ENCODE measurements at places on chromosomes 2 and 18. TPM values are rescaled to one million over a fixed set of nuclear protein-coding genes. Genes with fewer than 3 reads are reported as not detected.

The LAMA1 gene
- 0.18 TPM for total RNA-seq

The PIAS2 gene
- 52.9 TPM for total RNA-seq

The EMILIN2 gene
- total RNA-seq, result 9.5 TPM

The PLEKHH2 gene
- total RNA-seq, result 5.3 TPM

The EGR4 gene
- total RNA-seq, result not detected

DNA sequence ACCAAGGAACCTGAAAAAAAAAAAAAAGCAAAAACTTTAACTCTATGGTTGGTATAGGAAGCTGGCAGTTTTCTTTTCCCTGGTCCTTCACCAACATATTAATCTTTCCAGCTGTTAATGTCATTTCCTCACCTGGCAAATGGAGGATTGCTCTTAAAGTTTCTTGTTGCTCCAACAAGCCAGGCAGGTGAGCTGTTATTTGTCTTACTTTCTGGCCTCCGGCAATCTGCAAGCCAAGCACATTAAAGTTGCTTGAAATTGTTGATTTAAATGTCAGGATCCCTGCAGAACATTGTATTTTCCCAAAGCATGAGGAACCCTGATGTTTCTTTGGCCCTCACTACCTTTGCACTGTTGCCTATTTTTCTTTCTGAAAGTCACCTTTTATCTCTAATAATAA is 664.9 kb downstream of the METTL4 start:
- no peak overlapping the region for H3K4me3 ChIP-seq
- no peaks in the 10 kb centered on the region for H3K4me1 ChIP-seq
- no peaks in the 10 kb centered on the region for H3K36me3 ChIP-seq
- H3K27ac ChIP-seq, result no peak overlapping the region
- no peak for DNase-seq
- H3K27me3 ChIP-seq, result no peaks in the 10 kb centered on the region

GRCh38 chr2:84885111-84885510 is 4.2 kb upstream of the TRABD2A start:
- H3K27ac ChIP-seq, result no peak overlapping the region
- peaks cover 29% of the 10 kb centered on the region for H3K4me1 ChIP-seq
- H3K36me3 ChIP-seq, result no peaks in the 10 kb centered on the region
- peak; percentile 23 for DNase-seq
- H3K27me3 ChIP-seq, result peaks cover 20% of the 10 kb centered on the region

GRCh38 chr2:231648579-231649174 is 56.0 kb downstream of the TEX44 start:
- H3K4me1 ChIP-seq, result peaks cover 12% of the 10 kb centered on the region
- no peaks in the 10 kb centered on the region for H3K27me3 ChIP-seq
- H3K36me3 ChIP-seq, result no peaks in the 10 kb centered on the region
- no peak overlapping the region for H3K27ac ChIP-seq

- DNase-seq, result no peak
- H3K36me3 ChIP-seq, result no peaks in the 10 kb centered on the region
- H3K27me3 ChIP-seq, result no peaks in the 10 kb centered on the region
- peaks cover 7% of the 10 kb centered on the region for H3K4me1 ChIP-seq
Observed at GRCh38 chr2:106575955-106576354, 88.8 kb downstream of the CD8B2 start.

DNA sequence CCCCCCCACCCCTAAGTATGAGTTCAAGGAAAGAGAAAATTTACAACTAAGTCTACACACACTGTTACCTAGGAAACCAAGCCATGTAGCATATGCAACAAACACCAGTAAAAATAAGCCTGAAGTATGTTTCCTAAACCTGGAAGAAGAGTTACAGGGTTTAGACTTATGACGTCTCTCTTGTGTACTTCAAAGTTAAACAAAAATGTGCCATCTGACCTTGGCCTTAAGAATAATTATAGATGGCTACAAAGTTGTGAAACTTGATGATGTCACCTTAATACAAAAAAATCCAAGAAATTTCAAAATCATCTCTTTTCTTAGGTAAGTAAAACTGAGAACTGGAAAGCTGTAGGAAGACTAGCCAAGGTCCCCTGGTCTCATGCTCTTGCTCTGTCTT is 297.6 kb upstream of the NRXN1 start:
- no peaks in the 10 kb centered on the region for H3K36me3 ChIP-seq
- no peaks in the 10 kb centered on the region for H3K27me3 ChIP-seq
- H3K4me3 ChIP-seq, result no peak overlapping the region
- H3K4me1 ChIP-seq, result no peaks in the 10 kb centered on the region

DNA sequence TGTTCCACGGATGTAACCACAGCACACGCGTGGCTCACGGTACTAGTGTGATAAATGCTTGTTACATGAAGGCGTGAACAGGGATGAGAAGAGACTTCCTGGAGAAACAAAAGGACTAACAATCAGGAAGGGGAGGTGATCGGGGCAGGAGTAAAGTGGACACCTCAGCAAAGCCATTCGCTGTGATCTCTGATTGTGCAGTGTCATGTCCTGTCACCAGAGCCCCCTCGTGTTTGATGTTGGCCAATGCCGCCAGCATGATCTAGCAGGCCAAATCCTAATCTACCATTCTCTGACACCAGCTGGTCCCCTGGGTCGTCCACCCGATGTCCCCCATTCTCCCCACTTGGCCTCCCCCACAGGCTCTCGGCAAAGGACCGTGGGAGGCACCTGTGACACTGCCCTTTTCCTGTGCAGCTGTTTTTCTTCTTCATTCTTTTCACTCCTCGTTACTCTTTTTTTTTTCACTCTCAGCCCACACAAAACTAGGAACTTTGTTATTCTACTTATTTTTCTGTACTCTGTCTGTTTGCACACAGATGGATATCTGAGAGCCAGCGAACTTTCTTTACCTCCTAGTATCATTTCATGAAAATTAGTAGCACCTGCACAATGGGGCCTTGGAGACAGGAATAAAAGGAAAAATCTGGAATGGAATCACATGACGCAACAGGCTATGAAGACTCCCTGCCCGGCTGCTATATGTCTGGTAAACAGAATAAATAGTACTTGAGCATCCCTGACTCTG is 146.8 kb downstream of the TGIF1 start:
- DNase-seq, result peak; percentile 85
- H3K36me3 ChIP-seq, result no peaks in the 10 kb centered on the region
- H3K4me1 ChIP-seq, result peaks cover 51% of the 10 kb centered on the region
- H3K27me3 ChIP-seq, result no peaks in the 10 kb centered on the region
- H3K27ac ChIP-seq, result peak overlapping the region; percentile 98
- H3K4me3 ChIP-seq, result no peak overlapping the region

DNA sequence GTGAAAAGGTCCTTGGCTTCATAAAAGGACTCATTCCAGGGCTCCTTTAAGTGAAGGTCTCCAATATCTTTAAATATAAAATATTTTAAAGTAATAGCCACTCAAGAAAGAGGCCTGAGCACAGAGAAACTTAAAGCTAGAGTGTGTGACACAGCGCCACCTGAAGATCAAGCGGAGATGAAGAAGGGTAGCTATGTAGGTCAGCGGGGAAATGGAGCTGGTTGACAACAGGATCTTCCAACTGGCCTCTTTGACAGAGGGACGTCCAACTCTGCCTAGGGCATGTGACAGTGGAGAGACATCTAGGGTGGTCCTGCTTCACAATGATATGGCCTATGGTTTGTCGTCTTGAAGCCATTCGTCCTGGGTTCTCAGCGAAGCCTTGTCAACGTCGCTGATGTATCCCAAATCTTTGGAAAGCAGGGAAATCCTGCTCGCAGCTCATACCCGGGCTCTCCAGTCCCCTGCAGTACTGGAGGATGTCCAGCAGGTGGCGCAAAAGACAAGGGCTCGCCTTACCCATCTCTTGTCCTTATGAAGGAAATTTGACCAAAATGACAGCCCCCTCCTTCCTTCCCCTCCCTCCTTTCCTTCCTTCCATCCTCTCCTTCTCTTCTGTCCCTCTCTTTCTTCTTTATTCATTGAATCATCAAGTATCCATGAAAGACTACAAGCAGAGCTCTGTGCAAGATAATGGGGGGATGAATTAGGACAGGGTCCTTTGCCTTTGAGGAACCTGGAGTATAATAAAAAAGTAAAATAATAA is 59.6 kb downstream of the LONRF2 start:
- no peaks in the 10 kb centered on the region for H3K36me3 ChIP-seq
- no peak overlapping the region for H3K4me3 ChIP-seq
- H3K4me1 ChIP-seq, result peaks cover 10% of the 10 kb centered on the region
- H3K27ac ChIP-seq, result no peak overlapping the region

DNA sequence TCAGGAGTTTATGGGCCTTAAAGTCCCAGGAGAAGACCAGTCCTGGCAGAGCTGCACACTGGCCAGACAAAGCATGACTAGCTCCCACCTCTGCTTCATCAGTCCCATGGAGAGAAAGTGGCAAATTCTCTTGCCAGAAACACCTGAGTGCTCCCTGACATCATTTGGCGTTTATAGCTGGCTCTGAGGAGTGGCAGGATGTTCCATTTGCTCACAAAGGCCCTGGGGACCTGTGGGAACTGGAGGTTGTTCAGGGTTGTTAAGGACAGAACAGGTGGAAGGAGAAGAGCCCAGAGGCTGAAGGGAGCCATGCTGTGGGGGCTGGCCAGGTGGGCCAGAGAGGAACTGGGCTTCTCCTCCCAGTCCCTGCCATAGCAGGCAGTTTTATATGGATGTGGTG is 56.1 kb downstream of the RPL37A start:
- H3K4me3 ChIP-seq, result no peak overlapping the region
- no peak overlapping the region for H3K27ac ChIP-seq
- DNase-seq, result no peak
- no peaks in the 10 kb centered on the region for H3K36me3 ChIP-seq

DNA sequence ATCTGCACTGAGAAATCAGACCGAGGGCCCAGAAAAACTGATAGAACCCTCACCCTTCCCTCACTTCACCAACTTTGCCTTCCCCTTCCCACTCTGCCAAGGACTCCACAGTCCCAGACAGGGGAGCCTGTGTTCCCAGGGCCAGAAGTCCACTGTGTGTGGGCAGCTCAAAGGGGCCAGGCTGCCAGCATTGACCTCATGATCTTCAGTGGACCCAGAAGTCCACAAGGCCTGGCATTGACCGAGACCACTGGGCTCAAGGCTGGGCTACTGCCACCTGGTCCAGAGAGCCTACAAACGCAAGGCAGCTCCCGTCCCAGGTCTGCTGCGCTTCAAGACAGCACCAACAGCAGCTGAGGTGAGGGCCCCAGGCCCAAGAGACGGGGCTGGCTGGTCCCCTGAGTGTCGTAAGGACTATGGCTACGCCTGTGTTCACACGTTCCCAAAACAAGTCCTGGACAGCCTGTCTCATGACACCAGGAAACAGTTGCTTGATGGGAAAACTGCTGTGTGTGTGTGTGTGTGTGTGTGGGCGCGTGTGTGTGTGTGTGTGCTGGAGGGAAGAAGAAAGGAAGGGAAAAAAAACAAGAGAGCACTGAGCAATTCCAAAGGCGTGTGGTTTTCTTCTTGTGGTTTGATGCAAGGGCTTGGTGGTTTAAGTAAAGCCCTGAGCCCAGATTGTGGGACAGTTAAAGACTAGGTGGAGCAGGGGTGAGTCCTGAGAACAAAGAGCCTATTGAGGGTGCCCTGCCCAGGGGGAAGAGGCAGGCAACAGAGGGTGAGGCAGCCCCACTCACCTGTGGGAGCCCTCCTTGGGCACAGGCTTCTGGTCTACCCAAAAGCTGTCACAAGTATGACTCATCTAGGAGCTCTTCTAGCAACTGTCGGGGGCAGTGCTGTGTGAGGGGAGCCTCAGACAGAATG is 46.6 kb upstream of the ZBTB7C start:
- no peak overlapping the region for H3K4me3 ChIP-seq
- H3K4me1 ChIP-seq, result peaks cover 16% of the 10 kb centered on the region
- DNase-seq, result no peak
- H3K27me3 ChIP-seq, result no peaks in the 10 kb centered on the region

DNA sequence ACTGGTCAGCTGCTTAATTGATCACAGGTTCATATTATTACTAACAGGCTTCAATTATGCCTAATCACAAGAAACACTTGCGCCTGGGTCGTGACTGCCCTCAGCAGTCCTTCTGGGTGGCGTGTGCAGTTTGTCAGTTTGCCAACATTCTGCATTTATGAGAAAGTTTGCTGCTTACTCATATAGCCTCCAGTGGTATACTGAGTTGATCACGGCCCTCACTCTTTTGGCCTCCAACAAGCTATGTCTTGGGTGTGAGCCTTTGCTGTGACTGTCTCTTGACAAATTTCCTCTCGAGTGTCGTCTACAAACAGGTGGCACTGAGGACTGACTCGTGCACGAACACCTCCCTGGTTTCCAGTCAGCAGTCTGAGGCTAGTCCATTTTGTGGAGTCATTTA is 27.3 kb downstream of the DCDC2C start:
- no peak overlapping the region for H3K4me3 ChIP-seq
- DNase-seq, result no peak
